ENCODE measurements at places on chromosomes 2 and 18.

GRCh38 chr2:199434555-199434954 is 23.2 kb downstream of the SATB2 start:
- no peak for DNase-seq

DNA sequence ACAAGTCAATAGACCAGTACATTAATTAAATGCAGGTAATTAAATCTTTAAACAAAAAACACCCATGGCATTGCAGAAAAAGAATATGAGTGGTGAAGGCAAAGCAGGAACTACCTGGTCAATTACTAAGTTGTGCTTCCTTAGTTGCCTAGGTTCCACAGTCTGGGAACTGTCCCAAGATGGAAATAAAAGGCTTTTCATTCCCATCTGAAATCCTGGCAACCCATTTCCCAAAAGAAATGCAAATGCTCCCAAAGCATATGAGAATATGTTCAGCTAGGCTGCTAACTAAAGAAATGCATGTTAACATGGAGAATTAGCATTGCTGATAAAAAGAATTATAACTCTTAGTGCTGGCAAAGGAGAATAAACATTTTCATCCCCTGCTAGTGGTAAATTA is 177.8 kb downstream of the TMEM163 start:
- no peak for DNase-seq

- DNase-seq: no peak
Measured at GRCh38 chr2:217929757-217930707, 72.8 kb downstream of the TNS1 start.

- no peak for DNase-seq
Measured at GRCh38 chr2:68915393-68915792, 37.3 kb downstream of the GKN2 start.

All from left renal cortex interstitium (tissue), 4 donors.